ENCODE measurements at places on chromosomes 5 and 9.
A peak's percentile ranks its signal among the peaks of the same experiment; 100 is the strongest.

- peak; percentile 71 for DNase-seq
Observed at GRCh38 chr5:157148734-157149615, 6.3 kb upstream of the MED7 start.

DNA sequence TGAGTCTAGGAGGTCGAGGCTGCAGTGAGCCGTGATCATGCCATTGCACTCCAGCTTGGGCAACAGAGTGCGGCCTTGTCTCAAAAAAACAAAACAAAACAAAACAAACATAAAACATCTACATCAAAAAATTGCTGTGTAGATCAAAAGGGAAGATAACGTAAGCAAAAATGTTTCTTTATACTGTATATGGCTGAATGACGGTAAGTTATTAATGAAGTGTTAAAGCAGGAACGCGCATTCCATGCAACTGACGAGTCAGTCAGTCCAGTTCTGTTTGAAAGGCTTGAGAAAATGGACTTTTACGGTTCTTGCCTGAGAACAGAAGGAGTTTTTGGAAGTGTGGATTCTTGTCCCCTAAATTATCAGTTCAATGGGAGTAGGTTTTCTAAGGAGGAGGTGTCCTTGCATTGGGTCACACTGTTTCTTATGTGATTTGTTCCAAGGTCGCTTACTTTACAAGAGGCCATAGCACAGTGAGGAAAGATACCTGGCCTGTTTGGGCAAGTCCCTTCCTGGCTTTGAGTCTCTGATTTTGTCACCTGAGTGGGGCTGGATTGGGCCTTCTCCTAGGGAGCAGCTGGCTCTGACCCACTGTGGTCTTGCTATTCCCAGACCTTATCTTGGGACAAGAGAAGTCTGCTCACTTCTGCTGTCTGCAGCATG, 6.6 kb upstream of the PTGS1 start:
- no peak for DNase-seq

DNA sequence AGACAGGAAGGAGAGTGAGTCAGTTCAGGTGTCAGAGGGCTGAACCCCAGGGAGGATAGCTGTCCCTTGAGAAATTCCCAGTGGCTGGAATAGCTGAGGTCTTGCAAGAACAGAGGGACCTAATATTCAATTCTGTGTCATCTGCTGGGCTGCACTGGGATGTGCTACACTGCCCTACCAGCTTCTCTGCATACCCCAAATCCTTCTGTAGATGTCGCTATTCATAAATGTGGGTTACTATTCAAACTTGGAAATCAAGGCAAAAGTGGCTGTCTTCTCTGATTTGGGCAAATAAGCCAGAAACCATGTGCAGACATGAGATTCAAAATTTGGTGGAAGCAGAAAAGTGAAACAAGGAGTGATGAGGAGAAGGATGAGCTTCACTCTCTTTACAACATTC, 16.3 kb downstream of the TNFSF8 start:
- no peak for DNase-seq

GRCh38 chr9:111597852-111598732, 1.4 kb downstream of the PTGR1 start:
- DNase-seq, result peak; percentile 80

DNA sequence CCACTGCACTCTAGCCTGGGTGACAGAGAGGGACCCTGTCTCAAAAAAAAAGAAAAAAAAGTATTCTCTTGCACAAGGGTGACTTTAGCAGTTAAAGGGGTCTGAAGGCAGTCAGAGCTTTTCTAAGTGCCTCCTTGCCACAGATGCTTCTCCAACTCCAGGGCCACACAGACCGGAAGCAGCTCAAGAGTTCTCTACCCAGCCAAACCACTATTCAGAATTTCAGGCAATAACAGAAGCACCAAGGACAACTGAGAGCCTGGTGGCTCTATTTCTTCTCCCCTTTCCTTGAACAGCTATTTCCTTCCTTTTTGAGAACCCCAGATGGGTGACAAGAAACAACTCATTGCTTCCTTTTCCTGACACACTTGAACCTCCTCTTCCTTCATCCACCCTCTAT, 2.2 kb downstream of the FAM219A start:
- no peak for DNase-seq

DNA sequence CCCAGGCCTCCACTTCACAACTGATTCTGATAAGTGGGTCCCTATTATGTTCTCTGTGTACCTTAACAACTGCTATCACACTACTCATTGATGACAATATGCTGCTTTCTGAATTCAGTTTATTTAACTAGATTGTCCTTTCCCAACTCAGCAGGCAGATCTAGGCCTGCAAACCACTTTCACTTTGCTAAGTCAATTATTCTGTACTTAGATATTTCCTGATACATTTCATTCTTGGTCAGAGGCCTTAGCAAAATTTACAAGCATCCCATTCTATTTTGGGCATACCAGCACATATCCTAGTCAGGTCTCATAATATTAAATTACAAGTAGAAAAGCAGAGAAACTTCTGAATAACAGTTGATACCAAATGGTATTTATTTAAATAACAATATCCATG, 235.7 kb upstream of the HAPLN1 start:
- DNase-seq, result no peak

GRCh38 chr5:74243634-74244033, 396.9 kb downstream of the ENC1 start:
- DNase-seq, result no peak

GRCh38 chr5:10572451-10572850, 8.6 kb downstream of the ANKRD33B start:
- DNase-seq, result no peak

DNA sequence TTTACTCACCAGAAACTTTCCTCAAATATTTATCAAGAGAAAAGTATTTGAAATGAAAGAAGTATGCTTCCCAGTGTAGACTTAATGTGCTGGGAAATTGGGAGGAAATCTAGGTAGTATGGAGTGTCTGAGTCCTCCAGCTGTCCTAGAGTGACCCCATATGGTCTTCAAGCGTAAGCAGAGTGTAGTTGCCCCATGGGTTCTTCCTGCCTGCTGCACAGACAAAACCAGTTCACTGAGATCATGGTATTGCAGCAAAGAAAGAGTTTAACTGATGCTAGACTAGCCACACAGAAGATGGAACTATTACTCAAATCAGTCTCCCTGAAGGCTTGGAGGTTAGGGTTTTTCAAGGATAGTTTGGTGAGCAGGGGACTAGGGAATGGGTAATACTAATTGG, 114.9 kb upstream of the PRLR start:
- DNase-seq, result no peak

- DNase-seq, result no peak
Observed at GRCh38 chr5:60177596-60177995, 284.1 kb upstream of the PDE4D start.

DNA sequence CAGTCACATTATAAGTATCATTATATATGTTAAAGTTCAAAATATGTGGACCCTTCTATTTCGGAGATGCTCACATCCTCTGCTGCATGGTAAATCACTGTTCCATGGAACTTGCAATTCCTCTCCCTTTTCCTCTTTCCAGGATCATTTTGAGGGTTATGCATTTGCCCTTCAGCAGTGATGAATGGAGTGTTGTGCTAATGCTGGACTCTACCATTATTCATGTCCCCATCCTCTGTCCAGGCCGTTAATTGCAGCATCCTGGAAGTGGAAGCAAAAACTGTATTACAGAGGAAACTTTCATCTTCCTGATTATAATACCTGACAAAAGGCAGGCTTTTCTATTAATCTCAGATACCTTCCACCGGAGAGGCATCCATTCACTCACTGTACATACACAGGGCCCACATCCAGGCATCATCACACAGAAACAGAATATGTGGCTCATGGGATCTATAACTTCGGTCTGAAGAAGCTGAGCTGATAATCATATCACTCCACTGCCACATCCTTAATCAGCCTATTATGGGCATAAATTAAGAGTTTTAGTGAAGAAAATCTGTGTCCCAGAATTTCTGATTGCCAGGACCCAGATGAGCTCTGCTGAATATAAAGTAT, 65.0 kb upstream of the ACO1 start:
- no peak for DNase-seq

DNA sequence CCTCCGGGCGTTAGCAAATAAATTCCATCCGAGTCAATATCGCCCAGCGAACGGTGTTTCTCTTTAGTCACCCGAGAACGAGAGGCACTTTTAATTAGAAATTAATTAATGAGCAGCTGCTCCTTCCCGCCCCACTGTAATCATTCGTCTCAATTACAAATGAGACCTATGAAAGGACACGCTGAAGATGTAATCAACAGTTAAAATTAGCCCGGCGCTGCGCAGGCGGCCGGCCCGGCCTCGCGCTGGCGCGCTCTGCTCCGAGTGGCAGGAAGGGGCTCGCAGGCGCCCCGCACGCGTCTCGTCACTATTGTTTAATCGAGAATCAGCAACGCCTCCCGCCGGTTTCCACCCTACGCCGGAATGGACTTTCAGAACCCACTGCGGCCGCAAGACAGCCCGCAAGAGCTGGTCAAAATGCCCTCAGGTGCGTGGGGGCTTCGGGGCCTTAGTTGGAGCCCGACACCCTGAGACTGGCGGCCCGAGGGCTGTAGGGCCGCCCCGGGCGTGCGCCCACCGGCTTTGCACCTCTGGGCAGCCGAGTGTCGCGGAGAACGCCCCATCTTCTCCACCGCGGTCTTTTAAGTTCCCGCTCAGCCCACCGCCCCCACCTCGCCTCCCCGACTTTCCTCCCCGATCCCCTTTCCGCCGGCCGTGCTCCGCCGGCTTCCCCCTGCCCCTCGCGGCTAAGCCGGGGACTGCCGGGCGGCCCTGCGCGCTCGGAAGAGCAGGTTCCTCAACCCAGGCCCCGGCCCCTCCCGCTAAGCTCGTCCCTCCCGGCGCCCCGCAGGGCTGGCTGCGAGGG, 597 bp upstream of the IRX4 start:
- DNase-seq, result peak; percentile 40

Data from ELF-1 (cell line).